ENCODE measurements at places on chromosomes 3 and 15.

DNA sequence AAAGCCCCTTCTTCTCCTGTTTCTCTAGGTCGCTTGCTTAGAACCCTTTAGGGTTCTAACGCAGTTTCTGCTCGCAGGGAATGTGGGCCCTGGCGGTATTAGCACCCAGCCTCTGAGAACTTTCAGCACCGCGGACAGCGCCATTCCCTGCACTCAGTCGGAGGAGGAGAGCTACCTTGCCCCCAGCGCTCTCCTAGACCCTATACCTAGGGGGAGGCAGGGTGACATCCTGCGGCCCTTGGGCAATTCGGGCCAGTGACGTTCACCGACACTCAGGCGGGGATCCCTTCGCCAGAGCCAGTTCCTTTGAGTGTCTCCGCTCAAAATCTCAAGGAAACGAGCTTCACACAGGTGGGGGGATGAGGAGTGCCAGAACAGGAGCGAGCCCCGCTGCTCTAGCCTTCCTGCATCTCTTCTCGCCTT is 1.3 kb downstream of the SLC7A14 start:
- DNase-seq: peak; percentile 47

DNA sequence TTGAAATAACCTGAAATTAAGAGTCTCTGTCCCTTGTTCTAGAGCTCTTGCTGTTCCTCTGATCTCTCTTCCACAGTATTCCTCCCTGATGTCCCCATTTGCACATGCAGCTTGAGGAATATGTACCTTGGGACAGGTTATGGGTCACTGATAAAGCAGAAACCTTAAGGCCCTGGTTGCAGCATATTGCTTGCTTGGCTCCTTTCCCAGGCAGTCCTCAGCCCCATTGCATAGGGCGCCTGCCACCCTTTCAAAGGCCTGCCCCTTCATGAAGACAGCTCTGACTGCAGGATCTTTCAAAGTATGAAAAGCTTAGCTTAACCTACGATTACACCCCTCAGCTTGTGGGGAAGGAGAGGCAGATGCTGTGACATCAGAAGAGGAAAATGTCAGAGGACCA is 51.6 kb downstream of the WDR76 start:
- DNase-seq: no peak

GRCh38 chr15:55816017-55816416 is 73.1 kb upstream of the PRTG start:
- DNase-seq: no peak

GRCh38 chr3:128357538-128357937 is 109.2 kb downstream of the DNAJB8 start:
- no peak for DNase-seq

- DNase-seq: no peak
Measured at GRCh38 chr3:118943597-118943996, 91.0 kb downstream of the IGSF11 start.

DNA sequence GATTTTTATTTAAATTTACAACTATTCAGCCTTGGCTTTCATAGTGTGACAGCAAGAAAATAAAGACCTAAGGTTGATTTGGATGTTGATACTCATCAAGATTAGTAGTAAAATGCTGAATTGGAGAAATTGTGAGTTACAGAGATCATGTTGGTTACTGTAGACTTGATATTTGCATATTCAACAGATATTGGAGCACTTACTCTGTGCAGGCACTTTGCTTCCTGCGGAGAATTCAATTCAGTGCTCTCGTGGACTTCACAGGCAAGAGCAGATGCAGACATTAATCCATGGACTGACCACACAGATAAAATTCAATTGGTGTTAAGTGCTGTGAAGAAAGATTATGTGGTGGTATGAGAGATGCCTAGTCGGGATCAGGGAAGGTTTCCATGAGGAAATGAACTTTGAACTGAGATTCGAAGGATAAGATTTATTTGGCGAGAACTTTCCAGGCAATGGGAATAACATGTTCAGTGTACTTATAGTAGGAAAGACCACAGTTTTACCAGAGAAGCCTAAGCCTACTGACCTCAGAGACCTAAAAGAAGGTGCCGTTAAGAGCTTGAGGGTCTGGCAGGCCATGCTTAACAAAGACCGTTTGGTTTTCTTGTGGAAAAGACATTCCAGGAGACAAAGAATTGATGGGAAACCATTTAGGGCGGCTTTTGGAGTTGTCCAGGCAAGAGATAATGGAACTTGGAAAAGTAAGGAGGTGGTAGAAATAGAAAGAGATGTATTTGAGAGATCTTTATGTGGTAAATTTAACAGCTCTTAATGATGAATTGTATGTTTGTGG is 4.3 kb downstream of the SELENOT start:
- no peak for DNase-seq

- DNase-seq: no peak
Measured at GRCh38 chr15:90189781-90190467, 11.2 kb upstream of the SEMA4B start.

DNA sequence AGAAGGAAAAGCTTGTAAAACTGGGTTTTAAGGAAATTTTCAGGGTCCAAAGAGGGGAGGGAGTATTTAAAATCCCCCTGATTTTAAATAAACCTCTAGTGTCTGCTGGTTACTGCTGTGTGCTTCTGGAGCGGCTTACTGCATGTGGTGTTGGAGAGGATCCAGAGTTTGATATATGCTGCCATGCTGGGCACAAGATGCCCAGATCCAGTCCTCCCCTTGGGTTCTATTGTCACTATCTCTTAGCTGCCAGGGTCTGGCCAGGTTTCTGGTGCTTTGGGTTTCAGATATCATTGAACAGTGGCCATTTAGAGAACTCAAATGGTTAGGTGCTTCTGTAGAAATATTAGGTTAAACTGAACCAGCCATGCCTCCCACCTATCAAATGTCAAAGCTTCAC is 27.5 kb downstream of the MINAR1 start:
- no peak for DNase-seq

GRCh38 chr3:192575879-192576506 is 151.3 kb downstream of the FGF12 start:
- DNase-seq: no peak

DNA sequence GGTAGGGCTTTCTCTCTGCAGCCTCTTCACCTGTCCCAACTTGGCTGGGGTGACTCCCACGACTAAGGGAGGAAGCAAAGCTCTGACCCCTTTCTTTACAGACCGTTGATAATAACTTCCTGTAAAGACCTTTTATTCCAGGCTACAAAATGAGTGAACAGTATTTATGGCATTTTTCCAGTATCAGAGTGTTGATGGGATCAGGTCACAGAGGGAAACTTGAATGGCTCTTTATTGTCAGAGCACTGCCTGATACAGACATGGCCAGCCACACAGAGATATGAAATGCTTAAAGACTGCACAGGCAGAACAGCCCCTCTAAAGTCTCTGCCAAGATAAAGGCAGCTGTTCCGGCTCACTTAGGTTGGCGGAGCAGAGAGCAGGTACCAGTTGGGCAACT is 1033.9 kb upstream of the NR2F2 start:
- DNase-seq: no peak

DNA sequence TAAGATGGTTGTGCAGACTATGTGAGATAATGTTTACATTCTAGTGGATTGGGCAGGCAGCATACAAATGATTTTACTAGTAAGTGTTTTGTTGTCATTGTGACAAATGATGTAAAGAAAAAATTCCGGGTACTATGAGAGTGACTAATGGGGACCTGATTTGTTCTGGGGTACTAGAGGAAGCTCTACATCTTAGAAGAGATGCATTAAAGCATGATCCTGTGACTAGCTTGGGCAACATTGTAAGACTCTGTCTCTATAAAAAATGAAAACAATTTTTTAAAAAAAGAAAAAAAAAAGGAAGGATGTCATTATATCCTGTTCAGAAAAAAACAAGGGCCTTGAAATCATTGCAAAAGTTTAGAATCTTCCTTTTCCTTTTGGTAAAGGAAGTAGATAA is 58.1 kb upstream of the MYRIP start:
- DNase-seq: no peak

DNA sequence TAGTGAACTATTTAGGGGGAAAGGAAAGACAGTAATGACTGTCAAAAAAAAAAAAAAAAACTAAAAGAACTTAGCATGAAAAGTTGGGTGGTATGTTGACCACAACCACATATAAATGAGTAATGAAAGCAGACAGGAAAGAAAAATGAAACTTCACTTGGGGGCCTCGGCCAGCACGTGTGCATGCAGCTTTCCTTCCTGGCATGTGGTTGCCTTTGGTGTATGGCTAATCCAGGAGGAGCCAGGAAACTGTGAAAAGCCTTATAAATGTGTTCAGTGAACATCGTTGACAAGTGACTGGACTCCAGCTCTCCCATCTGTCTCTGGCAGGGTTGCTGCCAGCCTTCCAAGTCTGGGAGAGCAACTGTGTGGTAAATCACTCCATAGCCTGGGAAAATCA is 195.1 kb downstream of the DTWD1 start:
- no peak for DNase-seq

DNA sequence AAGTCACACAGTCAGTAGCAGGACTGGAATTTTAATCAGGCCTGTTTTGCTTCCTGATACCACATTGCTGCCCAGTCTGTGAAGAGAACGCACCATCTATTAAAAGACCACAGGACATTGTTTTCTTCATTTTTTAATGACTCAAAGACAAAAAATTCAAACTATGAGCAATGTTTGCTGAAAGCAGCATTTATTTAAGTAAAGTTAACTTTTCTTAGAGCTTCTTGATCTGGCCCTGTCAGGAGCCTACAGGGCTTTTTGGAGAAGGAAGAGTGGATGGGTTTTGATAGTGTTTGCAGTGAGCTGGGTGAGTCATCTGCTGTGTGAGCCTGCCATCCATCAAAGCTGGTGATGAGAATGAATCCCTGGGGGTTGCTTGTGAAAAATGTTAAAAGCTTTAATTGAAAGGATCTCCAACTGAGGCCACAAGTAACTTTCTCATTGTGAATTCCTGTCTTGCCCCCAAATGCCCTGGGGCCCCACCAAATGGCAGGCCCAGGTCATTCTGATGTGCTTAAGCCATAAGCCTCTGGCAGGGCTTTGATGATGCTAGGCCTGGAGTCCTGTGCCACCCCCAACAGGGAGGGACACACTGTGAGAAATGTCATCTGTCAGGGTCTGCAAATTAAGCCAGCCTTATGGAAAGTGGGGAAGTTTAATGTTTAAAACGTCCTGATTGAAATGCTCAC is 136.2 kb upstream of the PFN2 start:
- no peak for DNase-seq

Data from D341Med (cell line).